HepG2 (cell line): ENCODE measurements at places on chromosomes 13 and 19.

- no peak for DNase-seq
Observed at GRCh38 chr13:20475927-20476691, 49.5 kb downstream of the CRYL1 start.

DNA sequence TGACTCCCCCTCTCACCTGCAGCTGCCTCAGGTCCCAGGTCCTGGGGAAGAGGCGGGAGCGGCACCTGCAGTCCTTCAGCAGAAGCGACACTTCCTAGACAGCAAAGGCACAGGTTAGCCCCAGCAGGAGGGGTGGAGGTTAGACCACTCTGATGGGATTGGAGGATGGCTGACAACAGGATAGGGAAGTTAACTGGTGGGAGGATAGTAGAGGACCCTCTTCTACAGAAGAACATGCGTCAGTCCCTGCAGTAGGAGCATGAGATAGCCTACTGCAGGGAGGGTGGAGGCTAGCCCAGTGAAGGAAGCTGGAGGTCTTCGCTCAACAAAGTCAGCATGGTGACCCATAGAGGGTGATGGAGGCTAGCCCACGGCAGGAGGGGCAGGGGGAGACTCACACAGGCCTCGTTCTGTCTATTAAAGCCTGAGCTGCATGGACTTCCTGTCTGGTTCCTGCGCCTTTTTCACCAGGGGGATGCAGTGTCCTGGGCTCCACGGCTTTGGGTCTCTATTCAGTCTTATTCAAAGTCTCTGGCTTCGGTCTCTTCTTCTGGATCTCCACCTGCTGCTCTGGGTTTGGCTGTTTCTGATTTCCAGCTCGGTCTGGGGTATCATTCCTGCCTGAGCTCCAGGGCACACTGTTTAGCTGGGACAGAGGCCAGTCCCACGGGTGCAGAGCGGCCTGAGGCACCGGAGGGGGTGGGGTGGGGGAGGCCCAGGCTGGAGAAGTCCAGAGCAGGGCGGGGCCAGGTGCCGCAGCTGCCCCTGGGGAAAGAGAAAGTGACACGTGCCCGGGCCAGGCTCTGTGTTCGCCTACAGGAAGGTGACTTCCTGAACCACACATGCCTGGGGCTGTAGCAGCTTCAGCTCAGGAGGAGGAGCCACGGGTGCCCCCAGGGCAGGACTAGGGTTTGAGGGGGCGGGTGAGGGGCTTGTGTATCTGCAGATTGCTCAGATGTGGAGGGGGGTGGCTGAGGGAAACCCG, 7.3 kb downstream of the IFNL3 start:
- DNase-seq, result peak; percentile 45

DNA sequence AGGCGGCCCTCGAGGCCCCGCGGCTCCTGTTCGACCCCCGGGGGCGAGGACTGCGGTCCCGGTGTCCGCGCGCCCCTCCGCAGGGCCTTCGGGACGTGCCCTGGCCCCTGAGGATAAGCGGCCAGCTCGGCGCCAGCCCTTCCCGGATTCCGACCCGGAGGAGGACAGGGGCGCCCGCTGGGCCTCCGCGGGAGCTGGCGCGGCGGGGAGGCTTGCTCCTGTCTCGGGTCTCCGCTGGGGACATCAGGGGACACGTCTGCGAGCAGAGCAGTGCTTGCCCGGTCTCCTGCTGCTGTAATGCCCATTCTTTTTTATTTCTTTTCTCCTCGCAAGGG, 829 bp downstream of the B3GLCT start:
- peak; percentile 24 for DNase-seq

GRCh38 chr19:13573056-13573667, 66.9 kb upstream of the CACNA1A start:
- no peak for DNase-seq

DNA sequence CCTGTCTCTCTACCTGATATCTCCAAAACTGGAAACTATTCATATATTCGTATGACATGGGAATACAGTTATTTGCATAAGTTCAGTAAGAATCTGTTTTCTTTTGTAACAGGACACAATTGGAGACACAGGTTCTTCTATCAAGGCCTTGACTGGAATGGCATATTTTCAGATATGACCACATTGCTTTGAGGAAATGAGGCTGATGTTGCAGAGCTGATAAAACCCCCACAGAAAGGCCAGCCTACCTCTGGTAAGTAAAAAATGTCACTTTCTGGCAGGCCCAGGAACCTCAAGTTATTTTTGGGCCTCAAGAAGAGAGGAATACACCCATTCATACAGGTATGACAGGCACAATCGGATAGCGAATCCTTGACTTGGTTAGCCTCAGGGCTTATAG, 29.5 kb upstream of the KBTBD6 start:
- no peak for DNase-seq

DNA sequence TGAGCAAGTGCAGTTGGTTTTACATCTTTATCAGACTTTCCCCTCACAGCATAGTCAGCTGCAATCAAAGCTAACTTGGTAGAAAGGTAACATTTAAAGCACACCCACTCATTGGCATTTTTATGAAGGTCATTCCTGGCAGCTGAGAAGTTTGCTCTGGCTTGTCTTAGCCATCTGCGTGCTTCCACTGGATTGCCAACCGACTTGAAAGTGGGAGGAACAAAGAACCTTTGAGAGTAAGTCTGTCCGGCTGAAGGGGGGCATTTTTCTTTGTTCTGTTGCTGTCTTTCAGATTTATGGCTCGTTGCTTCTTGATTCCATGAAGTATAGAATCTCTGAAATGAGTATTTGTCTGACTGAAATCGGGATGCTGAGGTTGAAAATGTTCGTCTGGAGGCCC, 103.1 kb downstream of the SACS start:
- DNase-seq, result no peak

DNA sequence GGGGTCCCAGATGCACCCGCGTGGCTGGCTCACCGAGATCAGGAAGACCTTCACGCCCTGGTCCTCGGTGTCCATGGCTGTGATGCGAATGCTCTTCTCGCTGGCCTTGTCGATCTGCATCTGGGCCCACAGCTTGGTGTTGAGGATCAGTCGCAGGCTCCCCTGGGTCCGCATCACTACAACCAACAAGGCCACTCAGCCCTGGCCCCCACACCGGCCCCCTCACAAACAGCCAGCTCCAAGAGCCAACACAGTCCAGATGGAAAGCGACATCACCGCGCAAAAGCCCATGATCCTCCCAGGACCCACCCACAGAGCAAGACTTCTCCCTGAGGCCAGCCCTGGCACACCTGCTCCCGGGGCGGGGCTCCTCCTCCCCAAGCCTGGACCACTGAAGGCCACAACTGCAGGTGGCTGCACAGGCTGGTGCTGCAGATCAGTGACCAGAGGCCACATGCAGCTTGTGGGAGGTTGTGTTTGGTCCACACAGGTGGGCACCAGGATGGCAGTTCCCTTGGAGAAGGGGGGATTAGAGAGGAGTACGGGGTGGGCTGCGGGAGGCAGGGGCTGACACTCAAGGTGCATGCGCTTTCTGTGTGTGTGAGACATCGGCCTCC, 4.5 kb downstream of the CAPS start:
- DNase-seq, result no peak

DNA sequence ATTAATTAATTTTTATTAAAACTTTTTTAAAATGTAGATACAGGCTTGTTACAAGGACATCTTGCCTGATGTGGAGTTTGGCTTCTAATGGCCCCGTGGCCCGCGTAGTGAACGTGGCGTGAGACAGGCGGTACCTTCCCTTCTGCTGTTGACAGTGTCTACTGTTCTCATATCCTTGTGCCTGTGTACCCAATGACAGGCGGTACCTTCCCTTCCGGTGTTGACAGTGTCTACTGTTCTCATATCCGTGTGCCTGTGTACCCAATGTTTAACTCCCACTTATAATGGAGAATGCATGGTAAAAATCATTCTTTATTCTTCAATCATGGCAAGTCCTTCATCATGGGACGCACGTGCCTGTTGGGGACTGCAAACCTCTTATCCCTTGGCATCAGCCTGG, 79.1 kb upstream of the ZNF835 start:
- peak; percentile 25 for DNase-seq

GRCh38 chr13:64075543-64076271, 2660.1 kb upstream of the PCDH20 start:
- peak; percentile 88 for DNase-seq

DNA sequence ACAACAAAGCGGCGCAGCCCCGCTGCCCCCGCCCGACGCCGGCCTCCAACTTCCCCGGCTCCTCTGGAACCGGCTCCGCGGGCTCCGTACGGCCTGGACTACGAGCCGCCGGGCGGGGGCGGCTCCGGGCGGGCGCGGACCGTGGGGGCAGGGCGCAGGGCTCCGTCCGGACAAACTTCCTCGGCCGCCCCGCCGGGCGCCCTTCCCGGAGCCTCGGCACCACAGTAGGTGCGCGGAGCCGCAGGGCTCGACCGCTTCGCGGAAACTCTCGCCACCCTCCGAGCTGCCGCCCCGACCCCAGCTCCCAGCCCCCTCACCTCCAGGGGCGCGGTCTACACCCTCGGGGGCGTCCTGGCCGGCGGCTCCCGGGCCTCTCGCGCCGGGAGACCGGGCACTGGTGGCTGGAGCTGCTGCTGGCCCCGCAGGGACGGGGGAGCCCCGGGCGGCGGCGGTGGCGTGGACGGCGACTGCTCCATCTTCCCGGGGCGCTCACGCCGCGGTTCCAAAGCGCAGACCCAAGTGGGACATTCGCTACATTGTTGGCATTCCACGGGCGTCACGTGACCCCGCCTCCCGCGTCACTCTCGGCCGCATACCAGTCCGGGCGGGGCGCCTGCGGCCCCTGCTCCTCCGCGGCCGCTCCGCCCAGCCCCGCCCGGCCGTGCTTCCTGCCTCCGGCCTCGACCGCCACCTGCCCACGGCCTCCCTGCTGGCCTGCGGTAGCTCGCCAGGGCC, at the start of gene LATS2:
TSS of gene LATS2 (minus strand) at position 558 of the 735 bp plus-strand sequence. CDS start 15,560 bp downstream, outside the sequence.
- peak; percentile 87 for DNase-seq

DNA sequence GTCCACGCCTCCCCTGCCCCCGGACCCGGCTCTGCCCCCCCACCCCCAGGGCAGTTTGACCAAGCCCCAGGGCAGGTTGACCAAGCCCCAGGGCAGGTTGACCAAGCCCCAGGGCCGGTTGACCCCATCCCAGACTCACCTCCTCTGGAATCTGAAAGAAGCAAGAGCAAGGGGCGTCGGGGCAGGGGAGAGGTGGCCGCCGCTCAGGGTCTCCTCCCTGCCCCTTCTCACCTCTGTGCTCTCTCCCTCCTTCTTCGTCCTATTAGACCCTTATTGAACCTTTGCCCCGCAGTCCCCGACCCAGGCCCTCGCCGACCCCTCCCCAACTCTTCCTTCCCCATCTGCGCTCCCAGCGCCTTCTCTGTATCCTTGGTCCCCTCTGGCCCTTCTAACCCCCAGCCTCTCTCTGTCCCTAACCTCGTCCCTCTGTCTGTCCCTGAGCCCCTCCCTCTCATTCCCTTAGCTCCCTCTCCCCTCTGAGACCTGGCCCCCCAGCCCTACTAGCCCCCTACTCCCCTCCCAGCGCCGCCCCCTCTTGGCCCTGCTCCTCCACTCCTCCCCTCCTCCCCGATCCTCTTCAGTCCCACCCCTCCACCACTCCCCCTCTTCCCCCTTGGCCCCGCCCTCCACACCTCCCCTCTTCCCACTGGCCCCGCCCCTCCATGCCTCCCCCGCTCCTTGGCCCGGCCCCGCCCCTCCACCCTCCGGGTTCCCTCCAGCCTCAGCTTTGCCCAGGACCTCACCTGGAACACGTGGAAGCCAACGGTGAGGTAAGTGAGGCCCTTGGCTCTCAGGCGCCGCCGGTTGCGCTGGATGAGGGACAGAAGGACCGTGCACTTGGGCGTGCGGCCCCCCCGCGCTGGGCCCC, 7.6 kb downstream of the CAPN12 start:
- no peak for DNase-seq

- DNase-seq, result no peak
Observed at GRCh38 chr13:47999973-48000372, 1.1 kb downstream of the SUCLA2 start.

DNA sequence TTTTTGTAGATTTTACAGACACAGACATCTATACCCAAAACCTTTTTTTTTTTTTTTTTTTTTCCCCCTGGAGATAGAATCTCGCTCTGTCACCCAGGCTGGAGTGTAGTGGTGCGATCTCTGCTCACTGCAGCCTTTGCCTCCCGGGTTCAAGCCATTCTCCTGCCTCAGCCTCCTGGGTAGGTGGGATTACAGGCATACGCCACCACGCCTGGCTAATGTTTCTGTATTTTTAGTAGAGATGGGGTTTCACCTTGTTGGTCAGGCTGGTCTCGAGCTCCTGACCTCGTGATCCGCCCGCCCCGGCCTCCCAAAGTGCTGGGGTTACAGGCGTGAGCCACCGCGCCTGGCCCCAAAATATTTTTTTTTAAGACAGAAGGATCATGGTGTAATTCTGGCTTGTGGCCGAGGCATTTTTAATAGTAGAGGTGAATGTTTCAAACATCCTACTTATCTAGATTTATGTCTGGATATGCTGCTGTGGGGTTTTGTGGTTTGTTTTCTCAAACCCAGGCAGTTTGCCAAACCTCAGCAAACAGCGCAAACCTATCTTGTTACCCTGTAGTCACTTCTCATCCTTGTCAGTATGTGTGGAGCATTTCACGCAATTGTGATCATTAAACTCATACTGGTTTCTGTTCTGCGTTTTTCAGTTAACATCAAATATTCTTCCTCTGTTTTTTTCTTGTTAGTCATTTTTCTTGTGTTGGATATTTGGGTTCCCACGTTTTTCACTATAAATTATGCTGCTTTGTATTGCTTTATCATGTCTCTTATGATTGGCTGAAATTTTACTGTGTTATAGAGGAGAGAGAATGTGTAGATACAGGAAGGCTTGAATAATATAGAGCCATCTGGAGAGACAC, 36.2 kb upstream of the GARRE1 start:
- no peak for DNase-seq

GRCh38 chr13:79477968-79478367, 3.0 kb upstream of the NDFIP2 start:
- DNase-seq, result no peak

- peak; percentile 61 for DNase-seq
Observed at GRCh38 chr19:49590971-49591730, at the start of gene PRR12. PRR12 (plus strand) TSS chr19:49591182; CDS start chr19:49591655, 473 bp downstream.

DNA sequence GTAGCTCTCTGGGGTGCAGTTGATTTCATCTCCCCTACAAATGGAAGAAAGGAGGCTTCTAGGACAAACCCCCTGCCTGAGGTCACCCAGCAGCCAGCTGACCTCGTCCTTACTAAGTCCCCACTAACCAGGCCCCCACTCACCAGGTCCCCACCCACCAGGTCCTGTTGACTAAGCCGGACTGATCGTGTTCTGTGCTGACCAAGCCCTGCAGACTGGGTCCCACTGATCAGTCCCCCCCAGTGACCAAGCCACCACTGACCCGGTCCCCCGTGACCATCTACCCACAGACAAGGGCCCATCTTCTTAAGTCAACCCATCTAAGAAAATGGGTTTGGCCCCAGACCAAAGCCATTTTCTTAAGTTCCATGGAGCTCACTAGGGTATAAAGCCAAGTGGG, 36.8 kb upstream of the TPM4 start:
- DNase-seq, result no peak
